ENCODE measurements at places on chromosomes 11 and 22.

- no peak for DNase-seq
Observed at GRCh38 chr11:17985517-17985916, 27.3 kb downstream of the SERGEF start.

GRCh38 chr22:31276426-31277167 lies 15.7 kb downstream of the PIK3IP1 start:
- no peak for DNase-seq

- no peak for DNase-seq
Observed at GRCh38 chr11:122333467-122333866, 217.5 kb upstream of the BLID start.

DNA sequence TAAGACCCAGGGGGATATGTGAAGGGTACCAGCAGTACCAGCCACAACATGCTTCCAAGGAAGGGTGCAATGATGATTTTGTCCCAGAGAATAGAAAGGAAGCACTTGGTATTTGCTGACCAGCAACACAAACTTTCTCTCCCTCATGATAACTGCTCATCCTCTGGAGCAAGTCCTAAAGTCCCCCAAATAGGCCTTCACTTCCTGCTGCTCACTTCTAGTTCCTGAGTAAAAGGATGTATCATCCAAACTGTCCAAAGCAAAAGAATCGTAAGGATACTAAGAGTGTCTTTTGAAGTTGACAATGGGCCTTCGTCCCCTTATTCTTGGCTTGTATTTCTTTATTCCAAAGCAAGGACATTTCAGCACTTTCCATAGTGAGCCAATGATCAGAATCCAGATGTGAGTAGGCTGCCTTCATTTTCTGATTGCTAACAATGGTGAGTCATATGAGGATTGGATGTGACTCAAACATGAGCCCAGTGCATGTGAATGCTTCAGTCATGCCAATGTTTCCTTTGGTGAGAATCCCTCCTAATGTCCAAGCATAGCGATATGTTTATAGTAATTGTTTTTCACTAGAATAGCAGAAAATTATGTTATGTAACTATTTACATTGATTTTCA lies 243.4 kb upstream of the POU2AF2 start:
- no peak for DNase-seq

- no peak for DNase-seq
Observed at GRCh38 chr11:61598374-61598773, 17.5 kb upstream of the SYT7 start.

Data from CD4-positive, alpha-beta T cell treated with Interferon alpha-2 for 1 hour (primary cell).